ENCODE measurements at places on chromosomes 3 and 15. TPM values are rescaled to one million over a fixed set of nuclear protein-coding genes. Genes with fewer than 3 reads are reported as not detected.

DNA sequence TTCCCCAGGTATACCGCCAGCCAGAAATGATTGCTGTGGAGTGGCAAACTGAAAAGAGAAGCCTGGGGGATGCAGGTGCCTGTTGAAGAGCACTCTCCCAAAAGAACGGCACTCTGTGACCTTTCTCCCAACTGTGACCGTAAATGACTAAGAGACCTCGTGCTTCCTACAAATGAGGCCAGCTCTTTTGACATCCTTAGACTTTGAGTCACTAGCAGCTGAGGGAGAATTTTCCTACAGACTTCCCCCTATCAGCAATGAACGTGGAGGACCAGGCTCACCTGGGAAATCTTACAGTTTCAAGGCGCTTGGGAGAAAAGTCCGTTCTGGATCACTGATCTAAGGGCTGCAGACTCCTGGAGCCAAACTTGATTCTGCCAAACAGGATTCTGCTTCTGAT is 8.6 kb downstream of the AQP9 start:
- DNase-seq: no peak

DNA sequence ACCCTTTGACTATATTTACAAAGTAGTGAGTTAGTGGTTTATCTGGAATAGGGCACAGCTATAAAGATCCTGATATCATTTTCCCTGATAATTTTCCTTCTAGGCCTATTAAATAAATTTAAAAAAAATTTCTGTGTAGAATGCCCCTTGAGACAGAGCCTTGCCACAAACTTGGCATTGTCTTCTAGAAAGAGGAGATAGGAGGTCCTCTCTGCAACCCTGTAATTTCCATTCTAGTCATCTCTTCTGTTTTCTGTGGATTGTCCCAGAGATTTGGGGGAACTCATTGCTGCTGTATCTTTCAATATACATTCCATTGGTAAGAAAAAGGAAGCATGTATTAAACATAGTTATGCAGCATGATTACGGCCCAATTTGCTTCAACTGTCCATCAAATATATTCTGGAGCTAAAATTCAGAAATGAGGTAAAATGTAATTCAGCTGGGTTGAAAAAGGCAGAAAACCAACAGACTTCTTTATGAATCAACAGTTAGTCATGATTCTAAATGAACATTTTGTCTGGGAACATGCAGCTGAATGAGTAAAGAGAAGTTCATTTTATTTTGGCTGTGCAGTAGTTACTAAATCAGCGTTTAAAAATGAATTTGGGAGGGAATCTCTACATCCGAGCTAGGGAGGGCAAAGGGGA is 401.1 kb downstream of the NAALADL2 start:
- no peak for DNase-seq

GRCh38 chr15:39127151-39127790 is 453.6 kb upstream of the THBS1 start:
- DNase-seq: no peak

DNA sequence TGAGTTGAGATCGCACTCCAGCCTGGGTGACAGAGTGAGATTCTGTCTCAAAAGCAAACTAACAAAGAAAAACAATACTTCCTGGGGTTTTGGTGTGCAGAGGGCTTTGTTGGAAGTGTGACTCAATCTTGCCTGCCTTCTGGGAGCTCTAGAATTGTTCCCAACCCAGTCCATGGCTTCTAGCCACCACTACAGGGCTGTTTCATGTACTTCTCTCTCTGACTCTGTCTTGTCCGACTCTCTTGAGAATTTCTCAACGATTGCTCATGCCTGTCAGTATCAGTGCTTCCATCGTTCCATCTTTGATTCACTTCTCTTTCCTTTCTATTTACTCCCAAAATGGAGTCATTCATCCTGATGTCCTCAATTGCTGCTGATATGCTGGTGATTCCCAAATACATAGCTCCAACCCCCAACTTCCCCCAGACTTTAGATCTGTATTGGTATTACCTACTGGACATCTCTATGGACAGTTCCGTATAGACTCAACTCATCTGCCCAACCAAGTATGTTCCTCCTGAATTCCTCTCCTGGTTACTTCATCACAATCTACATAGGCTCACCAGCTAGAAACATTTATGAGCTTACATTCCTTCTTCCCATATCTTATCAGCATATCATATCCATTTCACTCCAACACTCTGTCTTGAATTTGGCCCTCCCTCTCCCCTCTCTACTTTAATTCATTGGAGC is 1.8 kb upstream of the AP2M1 start:
- DNase-seq: no peak

GRCh38 chr15:71957026-71957425 is 146.7 kb downstream of the NR2E3 start:
- DNase-seq: no peak

GRCh38 chr3:120177151-120177550 is 82.9 kb upstream of the GSK3B start:
- DNase-seq: no peak

GRCh38 chr3:71309342-71309741 is 274.2 kb downstream of the FOXP1 start:
- peak; percentile 69 for DNase-seq

- DNase-seq: no peak
These were observed 30.2 kb downstream of the KCNAB1 start for GRCh38 chr3:156150434-156151066.

GRCh38 chr15:75022783-75023180 is 608 bp upstream of the PPCDC start:
- no peak for DNase-seq

GRCh38 chr3:125245521-125245920 is 33.0 kb upstream of the SLC12A8 start:
- no peak for DNase-seq

DNA sequence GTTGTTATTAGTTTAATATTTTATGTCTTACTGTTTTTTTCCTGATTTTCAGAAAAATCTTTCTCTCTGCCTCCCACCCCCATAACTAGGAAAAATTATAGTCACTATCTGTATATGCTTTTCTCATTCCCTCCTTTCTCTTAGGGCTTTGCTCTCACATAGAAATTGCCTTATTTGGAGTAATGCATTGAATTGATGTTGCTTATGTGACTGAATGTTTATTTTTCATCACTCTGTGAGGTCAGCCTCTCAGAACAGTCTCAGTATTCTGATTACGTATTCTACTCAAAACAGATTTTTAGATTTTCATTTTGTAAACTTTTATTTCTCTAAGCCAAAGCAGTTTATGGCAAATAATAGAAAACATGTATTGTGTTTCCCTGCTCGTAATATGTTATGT is 121.0 kb downstream of the SLMAP start:
- no peak for DNase-seq

- no peak for DNase-seq
These were observed 85.3 kb upstream of the MYZAP start for GRCh38 chr15:57506422-57506821.

- no peak for DNase-seq
These were observed 6.3 kb downstream of the ADAMTS17 start for GRCh38 chr15:100335335-100335999.

GRCh38 chr3:72021531-72021930 is 236.6 kb upstream of the PROK2 start:
- no peak for DNase-seq

- no peak for DNase-seq
These were observed 41.3 kb downstream of the PPM1L start for GRCh38 chr3:160797356-160797755.

GRCh38 chr15:47293466-47294162 is 423.7 kb upstream of the SEMA6D start:
- DNase-seq: no peak

GRCh38 chr15:93862791-93863190 is 368.6 kb upstream of the MCTP2 start:
- DNase-seq: no peak

GRCh38 chr3:14537590-14538450 is 2.3 kb downstream of the GRIP2 start:
- DNase-seq: no peak

GRCh38 chr3:71492974-71493771 is 90.4 kb downstream of the FOXP1 start:
- no peak for DNase-seq

GRCh38 chr3:32403663-32404062 is 12.0 kb downstream of the CMTM7 start:
- no peak for DNase-seq

GRCh38 chr3:14627815-14628214 is 23.7 kb upstream of the CCDC174 start:
- no peak for DNase-seq

DNA sequence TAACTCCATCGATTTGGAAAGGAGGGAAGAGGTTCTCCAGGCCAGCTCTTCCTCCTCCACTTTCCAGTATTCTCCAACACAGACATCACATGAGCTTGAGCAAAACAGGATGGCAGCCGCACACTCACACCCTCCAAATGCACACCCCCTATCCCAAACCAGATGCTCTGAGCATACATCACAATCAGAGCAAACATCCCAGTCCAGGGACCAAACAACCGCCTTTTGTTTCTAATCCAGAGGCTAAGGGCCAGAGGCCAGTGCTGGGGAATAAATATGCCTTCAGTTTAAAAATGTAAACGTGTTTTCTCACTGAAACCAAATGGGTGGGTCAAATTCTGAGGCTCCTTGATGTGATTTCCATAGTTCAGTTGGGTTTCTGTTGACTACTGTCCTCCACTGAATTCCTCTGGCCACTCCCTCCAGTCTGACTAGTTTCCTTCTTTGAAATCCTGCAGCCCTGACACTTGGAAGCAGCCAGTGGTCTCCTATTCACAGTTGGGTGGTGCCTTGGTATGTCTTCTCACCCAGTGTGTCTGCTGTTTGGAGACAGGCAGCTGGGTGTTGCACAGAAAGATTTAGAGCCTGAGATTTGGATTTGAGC is 19.2 kb upstream of the MFGE8 start:
- DNase-seq: no peak

SLC25A26 gene
- 18.9 TPM for total RNA-seq

ECE2 gene
- not detected for total RNA-seq

XCR1 gene
- total RNA-seq: not detected

NRG4 gene
- total RNA-seq: not detected

SLC22A13 gene
- total RNA-seq: 0.44 TPM

BCL2A1 gene
- 56.8 TPM for total RNA-seq

DNAH12 gene
- 0.09 TPM for total RNA-seq

HYAL2 gene
- 13.7 TPM for total RNA-seq

GOLGA6B gene
- not detected for total RNA-seq

COL6A5 gene
- total RNA-seq: not detected
